ENCODE measurements at places on chromosomes 1 and 21.

GRCh38 chr1:35220976-35221375, 28.0 kb upstream of the SFPQ start:
- peak; percentile 2 for DNase-seq

- DNase-seq, result no peak
Measured at GRCh38 chr1:75470448-75470847, 140.5 kb downstream of the SLC44A5 start.

DNA sequence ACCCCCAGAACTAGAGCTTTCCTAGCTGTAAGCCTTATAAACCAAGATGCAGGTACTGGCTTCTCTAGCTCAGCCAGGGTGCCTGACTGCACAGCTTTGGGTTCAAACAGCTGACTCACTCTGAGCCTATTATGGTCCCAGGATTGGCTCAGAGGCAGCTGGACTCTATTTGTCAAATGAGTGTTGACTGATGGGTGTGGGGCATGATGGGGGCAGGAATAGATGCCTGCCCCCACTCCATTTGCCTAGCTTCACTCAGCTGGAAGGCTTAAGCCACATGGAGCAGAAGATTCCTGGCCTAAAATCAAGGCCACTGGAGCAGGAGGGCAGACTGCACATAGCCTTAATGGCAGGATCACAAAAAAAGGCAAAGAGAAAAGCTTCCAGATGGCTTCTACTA, 90.5 kb downstream of the PIK3R3 start:
- DNase-seq, result no peak

DNA sequence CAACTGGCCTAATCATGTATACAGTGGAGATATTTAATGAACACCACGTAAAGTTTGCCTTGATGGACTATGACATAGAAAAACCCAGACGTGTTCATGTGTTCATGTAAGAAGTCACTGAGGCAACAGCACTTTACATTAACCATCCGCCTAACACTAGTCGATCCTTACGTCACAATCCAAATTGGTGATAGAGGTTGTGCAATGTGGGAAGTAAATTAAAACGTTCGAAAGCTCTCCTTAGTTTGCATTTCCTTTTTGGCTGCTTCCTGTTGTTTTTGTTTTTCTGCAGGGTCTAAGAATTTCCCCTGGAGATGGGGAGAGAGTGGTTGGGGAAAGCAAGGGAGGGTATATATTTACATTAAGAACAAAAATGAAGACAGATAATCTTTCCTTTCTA, 587.5 kb upstream of the ADGRL2 start:
- DNase-seq, result no peak

- no peak for DNase-seq
Measured at GRCh38 chr1:22903113-22903512, 69.6 kb downstream of the LACTBL1 start.

GRCh38 chr1:119978018-119978505, 81.7 kb upstream of the ADAM30 start:
- no peak for DNase-seq

- no peak for DNase-seq
Measured at GRCh38 chr1:203668401-203668800, 41.8 kb downstream of the ATP2B4 start.

DNA sequence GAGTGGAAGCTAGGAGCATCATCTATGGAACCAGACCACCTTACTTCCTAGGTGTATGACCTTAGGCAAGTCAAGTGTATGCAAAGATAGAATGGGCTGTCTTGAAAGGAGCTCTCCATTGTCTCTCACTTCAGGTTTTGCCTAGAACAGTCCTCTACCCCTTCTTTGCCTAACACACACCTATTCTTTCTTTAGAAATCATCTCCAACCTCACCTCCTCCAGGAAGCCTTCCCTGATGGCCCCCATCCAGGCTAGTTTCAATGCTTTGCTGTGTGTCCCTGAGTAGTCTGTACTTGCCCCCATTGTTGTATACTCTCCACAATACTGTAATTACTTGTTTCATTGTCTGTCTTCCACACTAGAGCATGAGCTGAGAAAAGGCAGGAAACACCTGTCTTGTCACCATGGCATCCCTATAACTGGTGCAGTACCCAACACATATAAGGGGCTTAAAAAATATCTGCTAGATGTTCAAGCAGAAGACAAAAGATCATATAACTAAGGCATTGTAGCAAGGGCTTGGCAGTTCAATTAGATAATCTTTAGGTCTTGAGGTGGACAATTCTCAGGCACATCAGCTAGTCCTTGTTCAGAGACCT, 83.0 kb downstream of the RRAGC start:
- no peak for DNase-seq

- DNase-seq, result no peak
Measured at GRCh38 chr1:214067397-214067796, 79.6 kb downstream of the PROX1 start.

DNA sequence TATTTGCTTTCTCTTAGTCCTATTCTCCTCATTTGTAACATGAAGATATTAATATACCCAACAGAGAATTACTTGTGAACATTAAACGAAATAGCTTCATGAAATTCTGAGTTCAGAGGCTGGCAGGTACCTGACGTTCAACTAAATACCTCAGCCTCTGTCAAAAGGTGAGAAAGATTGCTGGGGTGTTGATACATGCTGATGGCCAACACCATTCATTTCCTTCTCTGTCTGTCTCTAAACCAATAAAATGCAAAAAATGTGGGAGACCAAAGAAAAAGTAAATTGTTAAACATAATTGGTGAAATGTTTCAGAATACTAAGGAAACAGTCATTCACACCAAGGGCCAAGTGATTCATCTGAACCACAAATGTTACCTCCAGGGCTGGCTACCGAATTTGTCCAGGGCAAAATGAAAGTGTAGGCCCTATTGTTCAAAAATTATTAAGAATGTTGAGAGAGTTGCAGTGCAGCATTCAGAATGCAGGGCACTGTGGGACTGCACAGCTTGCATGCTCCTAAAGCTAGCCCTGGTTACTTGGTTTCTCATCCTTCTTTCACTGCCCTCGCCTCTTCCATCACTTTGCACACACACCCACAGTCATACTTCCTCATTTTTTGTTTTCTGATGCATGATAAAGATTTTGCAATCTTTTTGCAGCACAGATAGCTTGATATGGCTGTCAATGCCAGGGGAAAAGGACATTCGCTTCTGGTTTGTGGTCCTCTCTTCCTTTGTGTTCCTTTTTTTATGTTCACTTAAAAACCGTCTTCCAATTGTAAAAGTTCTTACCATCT, 414.3 kb upstream of the NR5A2 start:
- no peak for DNase-seq

GRCh38 chr1:64965366-64966157, 787 bp downstream of the JAK1 start:
- DNase-seq, result peak; percentile 65

DNA sequence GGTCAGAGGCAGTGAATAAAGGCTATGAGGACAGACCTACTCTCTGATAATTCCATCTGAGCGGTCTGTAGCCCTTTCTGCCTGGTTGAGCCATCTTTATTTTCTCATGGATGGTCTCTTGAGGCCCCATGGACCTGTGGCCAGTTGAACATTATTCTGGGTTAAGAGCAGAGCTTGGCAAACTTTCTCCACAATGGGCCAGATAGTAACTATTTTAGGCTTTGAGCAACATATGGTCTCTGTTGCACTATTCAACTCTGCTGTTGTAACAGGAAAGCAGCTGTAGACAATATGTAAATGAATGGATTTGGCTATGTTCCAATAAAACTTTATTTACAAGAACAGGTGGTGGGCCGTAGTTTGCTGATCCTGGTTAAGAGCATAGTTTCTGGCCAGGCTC, 62.7 kb downstream of the KAZN start:
- DNase-seq, result no peak

DNA sequence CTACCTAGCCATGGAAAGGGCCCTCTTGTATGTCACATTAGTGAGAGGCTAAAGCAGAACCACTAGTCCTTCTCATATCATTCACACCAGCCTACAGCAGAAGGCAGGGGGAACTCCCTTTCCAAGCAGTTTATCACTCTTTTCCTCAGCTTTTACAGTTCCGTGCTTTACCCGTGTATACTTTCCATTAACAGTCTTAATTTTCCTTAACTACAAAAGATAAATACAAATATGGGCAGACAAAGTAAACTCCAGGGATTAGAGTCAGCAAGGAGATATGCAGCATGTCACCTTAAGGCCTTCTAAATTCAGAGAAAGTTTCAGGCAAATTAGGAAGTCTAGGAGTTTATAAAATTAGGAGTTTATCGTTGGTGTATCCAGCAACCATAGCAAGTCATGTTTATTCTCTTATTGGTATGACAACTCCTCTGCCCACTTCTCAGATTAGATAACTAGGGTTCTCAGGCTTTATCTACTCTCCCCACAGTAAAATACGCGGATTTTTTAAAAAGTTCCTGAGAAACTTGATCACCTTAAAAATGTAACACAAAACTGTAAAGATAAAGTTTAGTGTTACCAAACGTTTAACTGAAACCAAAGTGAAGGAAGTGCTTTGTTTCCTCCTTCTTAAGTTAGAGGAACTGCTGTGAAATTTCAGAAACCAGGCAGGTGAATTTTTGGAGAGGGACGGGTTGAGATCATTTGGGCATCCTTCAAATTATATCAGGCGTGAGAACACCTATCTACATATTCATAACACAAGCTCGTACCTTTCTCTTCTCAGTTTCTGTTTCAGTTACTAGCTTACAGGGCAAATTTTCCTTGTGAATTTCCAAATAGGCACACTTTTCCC, 42.7 kb upstream of the SLC19A2 start:
- DNase-seq, result no peak

DNA sequence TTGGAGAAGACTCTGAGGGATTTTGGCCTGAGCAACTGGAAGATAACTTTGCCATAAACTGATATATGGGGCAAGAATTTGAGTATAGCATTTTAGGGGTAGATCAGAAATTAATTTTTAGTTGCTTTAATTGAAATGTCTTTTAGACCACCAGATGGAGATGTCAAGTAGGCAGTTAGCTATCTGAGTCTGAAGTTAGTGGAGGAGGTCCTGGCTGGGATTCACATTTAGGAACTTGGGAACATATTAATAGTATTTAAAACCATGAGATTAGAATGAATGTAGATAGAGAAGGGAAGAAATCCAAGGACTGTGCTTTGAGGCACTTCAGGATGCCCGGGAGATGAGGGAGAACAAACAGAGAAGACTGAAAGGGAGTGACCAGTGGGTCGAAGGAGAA, 32.6 kb downstream of the SLC44A3 start:
- no peak for DNase-seq

DNA sequence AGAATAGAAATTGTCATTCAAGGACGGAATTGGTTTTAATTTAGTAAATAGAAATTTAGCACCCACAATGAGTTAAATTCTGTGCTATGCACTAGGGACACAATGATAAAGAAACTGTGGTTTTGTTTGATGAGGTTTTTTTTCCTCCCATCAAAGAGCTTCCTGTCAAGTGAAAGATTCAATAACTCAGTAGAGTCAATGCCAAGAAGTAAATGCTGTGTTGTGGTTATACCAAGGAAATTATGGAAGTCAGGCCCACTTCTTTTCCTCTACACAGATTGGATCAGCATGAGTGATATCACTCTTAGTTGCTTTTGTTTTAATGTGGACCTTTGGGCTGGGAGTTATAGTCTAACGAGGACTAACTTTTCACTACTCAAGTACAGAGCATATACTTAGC, 1269.6 kb upstream of the ADGRL2 start:
- no peak for DNase-seq
